ENCODE measurements at places on chromosomes 5 and 9.

DNA sequence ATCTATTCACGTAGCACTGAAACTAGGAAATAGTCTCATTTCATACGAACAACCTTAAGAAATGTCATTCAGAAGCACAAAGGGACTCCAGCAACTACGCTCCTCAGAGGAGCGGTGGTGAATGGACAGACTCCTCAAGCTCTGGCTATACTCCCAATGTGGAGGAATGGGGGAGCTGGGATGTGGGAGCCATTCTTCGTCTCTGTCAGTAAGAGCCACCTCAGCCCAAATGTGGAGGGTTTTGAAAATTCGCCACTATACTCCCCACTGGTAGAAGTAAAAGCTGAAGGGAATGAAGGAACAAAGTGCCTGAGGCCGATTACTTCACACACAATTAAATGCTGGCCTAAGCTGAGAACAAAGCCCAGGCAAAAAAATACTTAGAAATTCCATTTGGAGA lies 96.3 kb downstream of the ADAMTS12 start:
- DNase-seq, result no peak

DNA sequence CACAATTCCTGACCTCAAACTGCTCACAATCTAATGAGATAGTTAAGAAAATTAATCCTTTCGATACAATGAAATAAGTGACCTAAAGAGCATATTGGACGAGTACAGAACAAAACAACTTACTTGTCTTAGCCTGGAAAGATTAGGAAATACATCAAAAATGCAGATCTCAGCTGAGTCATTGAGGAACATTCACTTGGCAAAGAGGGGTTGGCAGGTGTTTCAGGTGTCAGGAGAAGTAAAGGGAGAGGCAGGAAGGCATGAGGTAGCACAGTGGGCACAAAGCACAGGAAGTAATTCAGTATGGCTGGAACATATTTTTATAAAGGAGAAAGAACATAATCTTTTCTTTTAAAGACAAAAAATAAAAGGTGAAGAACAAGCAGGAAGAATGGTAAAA lies 628.8 kb upstream of the RGMB start:
- DNase-seq, result no peak

- no peak for DNase-seq
Measured at GRCh38 chr5:158175934-158176481, 317.1 kb upstream of the CLINT1 start.

DNA sequence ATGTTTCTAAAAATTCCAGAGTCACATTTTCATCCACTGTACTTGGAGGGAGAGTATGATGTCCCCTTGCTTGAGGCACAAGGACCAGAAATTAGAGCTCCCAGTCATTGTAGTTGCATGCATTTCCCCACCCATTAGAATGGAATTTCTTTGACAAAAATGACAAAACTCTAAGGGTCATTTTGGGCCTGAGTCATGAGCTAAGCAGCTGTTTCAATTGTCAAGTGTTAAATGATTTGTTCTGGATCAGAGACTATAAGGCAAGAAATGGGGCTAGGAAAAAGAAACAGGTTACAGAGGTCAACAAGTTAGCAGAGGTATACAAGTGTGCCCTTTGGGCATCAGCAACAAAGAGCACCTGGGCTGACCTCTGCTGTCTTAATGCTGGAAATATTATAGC lies 131.2 kb upstream of the IQGAP2 start:
- no peak for DNase-seq

GRCh38 chr9:109190151-109190550 lies 23.1 kb upstream of the FRRS1L start:
- DNase-seq, result no peak

DNA sequence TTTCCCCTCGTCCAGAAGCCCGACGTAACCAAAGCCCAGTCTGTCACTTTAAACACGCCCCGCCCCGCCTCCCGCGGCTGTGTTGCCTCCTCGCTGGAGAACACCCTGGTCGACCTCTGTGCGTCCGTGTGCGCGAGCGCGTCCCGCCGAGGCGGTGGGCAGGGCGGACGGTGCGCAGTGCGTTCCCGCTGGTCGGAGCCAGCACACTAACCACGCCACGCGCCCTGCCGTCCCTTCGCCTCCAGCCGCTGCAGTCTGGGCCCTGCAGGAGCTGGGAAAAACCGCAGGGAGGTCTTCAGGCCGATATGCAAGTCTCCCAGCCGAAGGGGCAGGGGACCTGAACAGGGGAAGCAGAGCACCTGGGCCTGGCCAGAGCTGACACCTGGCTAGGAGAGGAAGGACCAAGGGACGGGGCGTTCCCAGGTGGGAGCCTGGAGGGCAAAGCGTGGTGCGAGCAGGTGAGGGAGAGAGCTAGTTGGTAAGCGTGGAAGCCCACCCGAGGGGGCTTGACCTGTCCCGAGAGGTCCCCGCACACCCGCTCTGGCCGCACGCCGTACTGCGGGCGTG lies 1.3 kb upstream of the PHPT1 start:
- peak; percentile 47 for DNase-seq

GRCh38 chr9:33856247-33856646 lies 39.3 kb downstream of the UBE2R2 start:
- DNase-seq, result no peak

DNA sequence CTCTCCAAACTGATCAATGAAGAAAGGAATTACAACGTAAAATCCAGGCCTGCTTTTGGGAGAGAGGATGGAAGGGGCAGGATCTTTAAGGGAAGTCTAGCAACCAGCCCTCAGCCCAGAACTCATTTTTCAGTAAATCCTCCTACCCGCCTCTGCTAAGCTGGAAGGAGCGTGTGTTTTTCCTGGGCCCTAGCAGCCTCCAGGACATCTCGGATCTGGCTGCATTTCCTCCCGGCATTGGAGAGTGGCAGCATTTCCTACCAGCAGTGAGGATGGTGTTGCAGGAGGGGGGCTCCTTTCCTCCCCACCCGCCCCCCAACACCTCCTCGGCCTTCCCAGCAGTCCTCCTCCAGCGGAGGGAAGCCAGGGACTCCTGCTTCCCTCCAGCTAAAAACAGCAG lies 54.5 kb downstream of the DCP2 start:
- DNase-seq, result no peak

DNA sequence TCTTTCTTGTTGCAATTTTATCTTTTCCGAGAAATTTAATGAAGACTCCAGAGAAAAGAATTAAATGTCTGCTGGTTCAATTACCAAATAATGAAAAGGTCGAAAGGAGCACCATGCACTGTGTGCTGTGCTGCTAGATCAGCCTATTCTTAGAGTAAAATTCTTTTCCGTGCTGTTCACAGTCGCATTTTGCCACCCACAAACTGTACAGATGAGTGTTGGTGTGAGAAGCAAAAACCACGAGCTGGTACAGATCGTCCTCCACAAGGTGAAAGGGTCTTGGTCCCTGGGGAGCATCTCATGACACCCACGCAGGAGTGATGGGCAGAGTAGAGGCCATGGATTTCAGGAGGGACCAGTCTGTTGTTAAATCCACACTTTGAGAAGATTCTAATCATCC lies 143.8 kb upstream of the PUM3 start:
- DNase-seq, result no peak

DNA sequence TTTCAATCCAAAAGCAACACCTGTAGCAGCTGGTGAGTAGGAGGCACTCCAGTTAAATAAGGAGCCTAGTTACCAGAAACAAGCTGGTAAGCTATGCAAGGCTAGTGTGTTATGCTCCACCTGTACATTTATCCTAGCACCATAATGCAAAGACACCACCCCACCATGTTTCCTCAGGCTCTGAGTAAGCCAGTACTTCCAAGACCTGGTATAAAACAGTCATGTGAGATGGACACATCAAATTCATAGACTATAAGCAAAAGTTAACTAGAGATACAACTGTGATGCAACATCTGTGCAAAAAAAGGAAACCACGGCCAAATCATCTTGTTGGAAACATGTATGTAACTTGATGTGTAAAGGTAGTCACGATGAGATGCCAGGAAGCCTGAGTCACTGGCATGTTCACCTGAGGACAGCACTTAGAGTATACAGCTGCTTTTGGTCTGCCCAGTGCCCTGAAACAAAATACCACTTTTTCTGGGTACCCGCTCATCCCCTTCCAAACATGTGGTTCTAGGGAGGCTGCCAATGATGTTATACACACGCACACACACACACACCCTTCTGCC lies 66.1 kb downstream of the CDK5RAP2 start:
- no peak for DNase-seq

- no peak for DNase-seq
Measured at GRCh38 chr9:107112707-107113243, 170.3 kb upstream of the RAD23B start.

DNA sequence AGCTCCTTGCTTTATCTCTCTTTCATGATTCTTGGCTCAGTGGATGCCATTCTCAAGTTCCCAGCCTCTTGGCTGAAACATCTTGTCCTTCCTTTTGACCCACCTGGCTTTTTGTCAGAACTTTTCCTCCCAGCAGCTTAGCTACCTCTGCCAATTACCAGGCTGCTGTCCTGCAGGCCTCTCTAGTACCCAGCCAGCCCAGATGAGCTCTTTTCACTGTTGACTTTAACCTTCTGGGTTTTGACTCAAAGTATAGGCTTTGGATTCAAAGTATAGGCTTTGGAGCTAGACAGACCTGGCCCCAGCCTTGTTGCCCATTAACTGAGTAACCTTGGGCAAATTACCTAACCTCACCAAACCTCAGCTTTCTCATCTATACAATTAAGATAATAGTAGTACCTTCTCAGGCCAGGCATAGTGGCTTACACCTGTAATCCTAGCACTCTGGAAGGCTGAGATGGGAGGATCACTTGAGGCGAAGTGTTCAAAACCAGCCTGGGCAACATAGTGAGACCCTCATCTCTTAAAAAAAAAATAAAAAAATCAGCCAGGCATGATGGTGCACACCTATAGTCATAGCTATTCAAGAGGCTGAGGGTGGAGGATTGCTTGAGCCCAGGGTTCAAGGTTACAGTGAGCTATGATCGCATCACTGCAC lies 6.6 kb upstream of the TMEFF1 start:
- no peak for DNase-seq

DNA sequence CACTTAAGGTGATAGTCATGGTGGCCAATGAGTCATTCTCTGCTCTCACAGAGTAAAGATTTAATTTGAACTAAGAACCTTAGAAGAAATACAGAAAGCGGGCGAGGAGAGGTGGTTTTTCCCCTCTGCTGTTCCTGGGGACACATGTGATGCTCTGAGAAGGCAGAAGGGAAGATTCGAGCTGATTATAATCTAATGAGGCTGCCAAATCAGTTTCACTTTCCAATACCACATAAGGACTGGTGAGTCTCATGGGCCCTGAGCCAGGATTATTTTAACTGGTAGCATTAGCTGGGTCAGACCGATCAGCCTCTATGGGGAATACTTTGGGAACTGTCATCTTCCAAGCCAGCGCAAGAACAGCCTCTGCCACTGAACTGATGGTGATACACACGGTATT lies 116.5 kb downstream of the SLC1A3 start:
- no peak for DNase-seq

GRCh38 chr5:88695931-88696330 lies 187.1 kb downstream of the MEF2C start:
- DNase-seq, result no peak

DNA sequence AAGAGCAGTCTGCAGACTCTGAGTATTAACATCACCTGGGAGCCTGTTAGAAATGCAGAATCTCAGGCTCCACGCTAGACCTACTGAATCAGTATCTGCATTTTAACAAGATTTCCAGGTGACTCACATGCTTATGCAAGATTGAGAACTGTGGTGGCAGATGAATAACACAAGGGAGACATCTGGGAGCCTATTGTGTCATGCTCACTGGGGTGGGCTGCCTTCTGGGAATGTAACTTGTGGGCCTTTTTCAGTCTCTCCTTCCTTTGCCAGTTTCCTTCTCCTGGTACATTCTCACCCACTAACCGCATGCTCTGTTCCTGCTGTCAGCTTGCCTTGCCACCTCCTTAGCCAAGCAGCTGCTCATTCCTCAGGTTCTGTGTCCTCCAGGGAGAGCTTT lies 176.6 kb upstream of the C9orf72 start:
- DNase-seq, result no peak

DNA sequence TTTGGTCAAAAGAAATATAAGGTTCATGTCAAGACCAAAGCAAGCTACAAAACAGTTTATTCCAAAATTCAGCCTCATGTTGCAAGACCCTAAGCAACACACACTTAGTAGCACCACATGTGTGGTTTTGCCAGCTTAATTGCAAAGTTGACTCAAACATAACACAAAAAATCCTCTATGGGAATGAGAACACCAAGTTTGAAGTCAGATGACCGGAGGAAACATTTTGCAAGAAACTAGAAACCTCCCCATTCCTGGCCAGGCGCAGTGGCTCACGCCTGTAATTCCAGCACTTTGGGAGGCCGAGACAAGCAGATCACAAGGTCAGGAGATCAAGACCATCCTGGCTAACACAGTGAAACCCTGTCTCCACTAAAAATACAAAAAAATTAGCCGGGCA lies 261.8 kb downstream of the EBF1 start:
- no peak for DNase-seq

- DNase-seq, result no peak
Measured at GRCh38 chr5:2023196-2023595, 140.5 kb upstream of the IRX4 start.

- no peak for DNase-seq
Measured at GRCh38 chr5:124034963-124035362, 523.0 kb downstream of the CSNK1G3 start.

DNA sequence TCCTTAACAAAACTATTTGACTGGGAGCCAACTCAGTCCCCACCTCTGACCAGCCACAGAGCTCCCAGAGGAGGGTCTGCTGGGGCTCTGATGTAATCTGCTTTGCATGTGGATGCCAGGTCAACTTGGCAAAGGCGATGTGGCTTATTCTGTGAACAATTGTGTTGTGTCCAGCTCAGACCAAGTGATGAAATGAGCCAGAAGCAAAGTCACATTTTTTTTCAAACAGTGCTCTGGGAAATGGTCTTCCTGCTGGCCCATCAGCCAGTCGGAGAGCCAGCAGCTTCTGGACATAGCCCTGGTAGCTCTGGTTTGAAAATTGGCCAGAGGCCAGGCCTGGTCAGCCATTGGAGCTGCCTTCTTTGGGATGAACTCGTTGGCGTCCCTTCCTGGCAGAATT lies 86.5 kb downstream of the ANGPTL2 start:
- DNase-seq, result no peak

All from activated T-helper 1 cell treated with anti-CD3 and anti-CD28 coated beads, Interleukin-2, amount 50 U/mL, for 16 hours (primary cell).